SW480 (cell line): ENCODE measurements at places on chromosomes 2 and 18.

GRCh38 chr2:129273266-129274037, 706.0 kb upstream of the RAB6C start:
- no peak for DNase-seq

- no peak for DNase-seq
These were observed 4.2 kb downstream of the SLC40A1 start for GRCh38 chr2:189576396-189576795.

GRCh38 chr2:61950571-61951315, 45.3 kb downstream of the COMMD1 start:
- DNase-seq = no peak

GRCh38 chr2:53827398-53828175, 32.2 kb downstream of the GPR75 start:
- DNase-seq = no peak

DNA sequence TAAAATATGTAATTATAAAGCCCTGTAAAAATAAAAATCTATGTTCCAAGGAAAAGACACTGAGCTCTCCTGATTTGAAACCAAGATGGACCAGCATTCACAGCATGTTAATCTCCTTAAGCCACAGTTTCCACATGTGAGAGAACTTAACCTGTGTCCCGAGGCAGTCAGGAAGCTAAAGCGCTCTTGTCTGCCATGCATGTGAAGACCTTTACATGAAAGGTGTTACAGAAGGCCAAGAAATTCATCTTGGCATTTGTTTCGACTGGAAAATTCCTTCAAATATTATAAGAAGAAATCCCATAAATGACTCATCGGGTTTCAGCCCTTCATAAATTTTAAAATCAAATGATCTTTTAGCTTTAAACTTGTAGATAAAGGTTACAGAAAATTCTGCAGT, 328.6 kb downstream of the CDH2 start:
- DNase-seq = no peak

DNA sequence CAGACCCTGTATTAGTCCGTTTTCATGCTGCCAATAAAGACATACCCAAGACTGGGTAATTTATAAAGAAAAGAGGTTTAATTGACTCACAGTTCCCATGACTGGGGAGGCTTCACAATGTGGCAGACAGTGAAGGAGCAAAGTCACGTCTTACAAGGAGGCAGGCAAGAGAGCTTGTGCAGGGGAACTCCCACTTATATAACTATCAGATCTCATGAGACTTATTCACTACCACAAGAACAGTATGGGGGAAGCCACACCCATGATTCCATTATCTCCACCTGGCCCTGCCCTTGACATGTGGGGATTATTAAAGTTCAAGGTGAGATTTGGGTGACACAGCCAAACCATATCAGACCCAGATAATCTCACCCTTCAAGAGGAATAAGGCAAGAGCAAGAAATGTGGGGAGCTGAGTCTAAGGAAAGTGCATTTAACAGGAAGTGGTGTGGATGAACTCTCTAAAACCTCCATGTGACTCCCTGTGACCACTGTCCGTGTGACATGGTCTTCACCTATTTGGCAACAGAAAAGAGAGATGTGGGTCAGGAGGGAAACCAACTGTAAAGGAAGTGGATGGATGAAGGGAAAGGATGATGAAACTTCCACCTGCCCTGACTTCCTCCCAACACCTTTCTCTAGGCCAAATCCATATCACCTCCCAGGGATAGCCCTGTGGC, 110.6 kb downstream of the ATL2 start:
- DNase-seq = no peak

- no peak for DNase-seq
These were observed 168.0 kb downstream of the CERS6 start for GRCh38 chr2:168624028-168624427.

DNA sequence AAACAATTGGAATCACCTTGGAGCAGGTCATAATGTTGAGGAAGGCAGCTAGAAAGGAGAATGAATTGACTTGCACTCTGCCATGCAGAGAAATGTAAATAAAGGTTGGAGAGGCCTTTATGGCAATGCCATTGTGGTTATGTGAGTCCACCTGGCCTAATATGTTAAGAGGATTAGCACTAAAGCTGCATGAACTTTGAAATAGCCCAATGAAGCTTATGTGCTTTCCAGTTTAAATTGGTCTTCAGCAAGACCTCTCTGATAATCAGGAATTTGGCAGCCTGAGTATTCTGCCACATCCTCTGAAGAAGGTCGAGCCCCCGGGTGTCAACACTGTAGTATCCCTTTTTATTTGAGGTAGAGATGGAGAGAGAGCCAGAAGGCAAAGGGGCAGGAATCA, 464.9 kb downstream of the CDH2 start:
- no peak for DNase-seq

DNA sequence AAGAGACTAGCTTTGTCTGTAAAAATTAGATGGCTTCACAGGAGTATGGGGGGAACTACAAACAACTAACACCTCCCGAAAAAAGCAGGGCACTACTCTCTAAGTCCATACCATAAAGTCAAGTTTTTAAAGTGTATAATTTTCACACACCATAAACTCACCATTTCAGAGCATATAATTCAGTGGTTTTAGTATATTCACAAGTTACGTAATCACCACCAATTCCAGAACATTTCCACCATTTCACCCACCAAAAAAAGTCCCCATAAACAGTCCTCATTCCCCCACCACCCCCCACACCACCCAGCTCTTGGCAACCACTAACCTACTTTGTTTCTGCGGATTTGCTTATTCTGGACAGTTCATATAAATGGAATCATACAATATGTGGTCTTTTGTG, 33.8 kb downstream of the CFAP36 start:
- DNase-seq = no peak

GRCh38 chr18:13221869-13222855, 3.6 kb downstream of the LDLRAD4 start:
- DNase-seq = no peak

GRCh38 chr18:45241982-45242565, 373.2 kb upstream of the SLC14A2 start:
- DNase-seq = no peak

DNA sequence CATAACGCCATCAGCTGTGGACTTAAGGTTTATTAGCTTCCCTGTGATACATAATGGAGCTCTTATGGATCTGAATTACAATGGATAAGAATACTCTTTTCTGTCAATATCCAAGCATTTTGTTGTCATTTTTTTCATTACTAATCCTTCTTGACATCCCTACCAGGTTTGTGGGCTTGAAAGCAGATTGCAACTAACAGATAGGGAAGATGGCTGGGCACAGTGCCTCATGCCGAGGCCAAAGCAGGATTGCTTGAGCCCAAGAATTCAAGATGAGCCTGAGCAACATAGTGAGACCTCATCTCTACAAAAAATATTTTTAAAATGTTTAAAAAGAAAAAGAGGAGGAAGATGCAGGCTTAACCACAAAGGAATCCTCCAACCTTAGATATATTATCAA, 42.4 kb downstream of the ASXL2 start:
- DNase-seq = no peak

DNA sequence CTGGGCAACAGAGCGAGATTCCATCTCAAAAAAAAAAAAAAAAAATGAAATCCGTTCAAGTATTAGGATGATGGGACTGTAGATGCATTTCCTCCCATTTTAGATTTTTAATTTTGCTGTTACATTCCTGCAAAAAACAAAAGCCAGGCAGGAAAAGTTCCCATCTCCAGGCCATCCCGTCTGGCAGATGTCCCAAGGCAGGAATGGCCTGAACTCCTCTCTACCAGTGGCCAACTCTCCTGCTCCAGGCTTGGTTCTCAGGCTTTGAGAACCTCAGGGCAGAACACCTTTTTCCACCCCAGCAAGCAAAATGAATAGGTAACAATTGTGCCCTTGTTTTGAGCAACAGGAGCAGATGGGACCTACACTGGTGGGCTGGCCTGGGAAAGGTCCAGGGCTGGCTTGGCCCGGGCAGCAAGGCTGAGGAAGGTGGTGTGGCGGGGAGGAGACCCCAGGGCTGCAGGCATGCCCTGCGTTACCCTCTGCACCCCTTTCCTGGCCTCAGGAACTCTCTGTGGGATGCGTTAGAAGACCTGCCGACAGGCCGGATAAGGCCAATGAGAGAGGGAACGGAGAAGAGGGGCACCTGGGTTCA, 86.0 kb downstream of the FAM210A start:
- DNase-seq = no peak

DNA sequence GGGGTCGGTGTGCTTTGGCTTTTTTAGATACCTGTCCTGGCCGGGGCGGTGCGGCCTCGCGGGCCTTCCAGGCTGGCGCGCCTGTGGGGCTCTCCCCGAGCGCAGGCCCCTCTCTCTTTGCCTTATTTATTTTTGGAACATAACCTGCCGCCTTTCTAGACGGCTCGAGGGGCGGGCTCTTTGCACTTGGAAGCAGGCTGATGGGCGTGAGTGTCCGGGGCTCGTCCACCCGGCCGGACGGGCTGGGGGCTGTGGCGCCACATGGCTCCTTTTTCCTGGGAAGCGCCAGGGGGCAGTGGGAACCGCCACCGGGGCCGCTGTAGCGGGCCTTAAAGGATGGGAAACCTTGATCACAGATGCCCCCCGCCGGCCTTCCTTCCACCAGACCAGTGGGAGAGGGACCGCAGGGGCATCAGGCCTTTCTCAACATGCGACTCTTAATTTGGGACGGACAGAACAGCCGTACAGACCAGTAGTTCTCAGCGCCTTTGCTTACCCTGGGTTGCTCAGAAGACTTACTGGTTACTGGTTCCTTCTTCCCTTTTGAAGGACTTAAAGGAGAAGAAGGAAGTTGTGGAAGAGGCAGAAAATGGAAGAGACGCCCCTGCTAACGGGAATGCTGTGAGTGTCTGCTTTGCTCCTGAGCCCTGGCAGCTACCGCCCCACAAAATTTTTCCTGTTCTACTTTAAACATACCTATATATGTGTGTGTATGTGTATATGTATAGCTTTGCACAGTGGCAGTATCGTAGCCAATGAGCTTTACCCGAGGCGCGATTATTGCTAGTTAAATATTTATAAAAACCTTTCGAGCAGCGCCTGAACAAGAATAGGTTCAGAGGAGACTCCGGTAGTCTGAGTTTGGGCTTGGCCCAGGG, 2.7 kb downstream of the PTMA start:
- no peak for DNase-seq

DNA sequence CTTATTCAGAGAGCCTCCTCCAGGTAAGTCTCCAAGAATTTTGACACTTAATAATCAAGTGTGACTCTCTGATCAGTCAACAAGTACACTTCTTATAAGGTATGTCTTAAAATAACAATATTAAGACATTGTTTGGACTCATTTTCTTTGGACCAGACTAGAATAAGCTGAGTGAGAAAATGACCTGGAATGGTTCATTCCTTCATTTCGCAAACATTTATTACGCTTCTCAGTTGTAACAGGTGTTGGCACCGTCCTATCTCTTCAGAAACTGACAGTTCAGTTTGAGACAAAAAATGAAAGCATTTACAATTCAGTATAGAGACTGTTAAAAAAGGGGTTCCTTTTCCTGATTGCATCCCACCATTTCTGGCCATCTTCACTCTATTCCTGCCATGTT, 46.6 kb downstream of the TSPYL6 start:
- no peak for DNase-seq

DNA sequence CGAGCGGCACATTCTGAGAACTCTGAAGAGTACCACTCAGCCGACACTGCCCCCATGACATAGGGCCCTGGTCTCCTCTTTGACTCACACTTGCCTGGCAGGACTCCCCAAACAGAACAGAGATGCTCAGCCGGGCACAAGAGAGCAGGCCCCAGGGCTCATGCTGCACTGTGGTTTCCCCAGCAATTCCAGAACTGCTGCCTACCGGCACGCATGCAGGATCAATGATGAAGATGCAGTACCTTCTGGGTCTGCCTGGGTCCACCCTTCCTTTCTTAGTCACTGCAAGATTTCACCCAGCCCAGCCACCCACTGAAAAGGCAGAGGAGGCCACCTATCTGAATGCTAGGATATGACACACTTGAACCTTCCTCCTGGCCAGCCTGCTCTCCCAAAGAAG, 49.4 kb downstream of the BCL11A start:
- DNase-seq = no peak

DNA sequence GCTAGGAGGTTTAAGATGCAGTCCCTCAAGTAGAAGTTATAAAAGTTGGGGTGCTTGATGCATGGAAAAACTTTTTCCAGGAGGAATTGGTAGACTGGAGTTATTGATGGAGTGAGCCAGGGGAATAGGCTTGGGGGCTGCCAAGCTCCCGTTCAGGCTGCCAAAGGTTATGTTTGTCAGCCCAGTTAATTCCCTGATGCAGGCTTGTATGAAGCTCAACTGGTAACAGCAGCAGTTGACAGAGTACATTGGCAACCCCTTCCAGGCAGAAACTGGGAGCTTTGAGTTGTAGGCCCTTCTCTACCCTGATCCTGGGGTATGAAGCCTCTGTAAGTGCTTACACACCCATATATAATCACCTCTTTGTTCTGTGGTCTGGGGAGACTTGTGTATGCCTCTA, 16.2 kb downstream of the CCDC150 start:
- no peak for DNase-seq

DNA sequence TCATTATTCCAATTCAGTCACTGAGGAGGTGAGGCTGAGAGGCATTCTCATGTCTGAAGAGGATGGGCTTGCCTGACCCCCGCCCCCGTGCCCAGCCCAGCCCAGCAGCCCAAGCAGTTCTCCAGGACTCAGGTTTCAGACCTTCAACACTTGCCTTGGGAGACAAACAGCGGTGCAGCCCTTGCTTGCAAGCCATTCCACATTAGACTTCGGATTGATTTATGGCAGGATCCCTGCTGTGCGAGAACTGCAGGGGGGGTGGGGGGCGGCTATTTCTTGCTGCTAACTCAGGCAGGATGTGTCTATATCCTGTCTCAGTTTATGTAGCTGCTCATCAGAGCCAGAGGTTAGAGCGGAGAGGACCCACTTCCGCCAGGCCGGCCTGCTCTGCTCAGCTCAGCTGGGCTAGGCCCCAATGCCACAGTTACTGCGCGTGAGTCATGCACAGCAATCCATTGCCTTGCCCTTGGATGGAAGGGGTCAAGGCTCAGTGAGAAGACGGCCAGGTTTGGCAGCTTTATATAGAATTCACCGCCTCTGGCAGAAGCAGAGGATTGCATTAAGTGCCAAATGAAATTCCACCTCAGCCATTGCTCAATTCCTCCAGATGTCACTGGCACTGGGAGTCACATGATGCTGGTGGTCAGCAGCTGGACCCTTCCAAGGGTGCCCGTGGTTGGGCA, 1.8 kb downstream of the GYPC start:
- no peak for DNase-seq

DNA sequence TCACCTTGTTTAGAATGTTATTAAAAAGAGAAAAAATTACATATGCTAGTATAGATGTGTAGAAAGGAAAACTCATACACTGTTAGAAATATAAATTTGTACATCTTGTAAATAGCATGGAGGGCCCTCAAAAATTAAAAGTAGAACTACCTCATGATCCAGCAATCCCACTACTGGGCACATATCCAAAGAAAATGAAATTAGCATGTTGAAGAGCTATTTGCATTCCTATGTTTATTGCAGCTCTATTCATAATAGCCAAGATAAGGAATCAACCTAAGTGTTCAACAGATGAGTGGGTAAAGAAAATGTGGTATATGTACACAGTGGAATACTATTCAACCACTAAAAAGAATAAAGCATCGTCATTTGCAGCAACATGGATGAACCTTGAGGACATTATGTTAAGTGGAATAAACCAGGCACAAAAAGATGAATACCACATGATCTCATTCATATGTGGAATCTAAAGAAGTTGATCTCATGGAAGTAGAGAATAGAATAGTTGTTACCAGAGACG, 251.5 kb upstream of the THUMPD2 start:
- no peak for DNase-seq
